ENCODE measurements at places on chromosomes 7 and 10. TPM values are rescaled to one million over a fixed set of nuclear protein-coding genes. Genes with fewer than 3 reads are reported as not detected.
A peak's percentile ranks its signal among the peaks of the same experiment; 100 is the strongest.

The LBX1 gene
- not detected for polyA plus RNA-seq

The HOXA11 gene
- polyA plus RNA-seq = 8.0 TPM

DNA sequence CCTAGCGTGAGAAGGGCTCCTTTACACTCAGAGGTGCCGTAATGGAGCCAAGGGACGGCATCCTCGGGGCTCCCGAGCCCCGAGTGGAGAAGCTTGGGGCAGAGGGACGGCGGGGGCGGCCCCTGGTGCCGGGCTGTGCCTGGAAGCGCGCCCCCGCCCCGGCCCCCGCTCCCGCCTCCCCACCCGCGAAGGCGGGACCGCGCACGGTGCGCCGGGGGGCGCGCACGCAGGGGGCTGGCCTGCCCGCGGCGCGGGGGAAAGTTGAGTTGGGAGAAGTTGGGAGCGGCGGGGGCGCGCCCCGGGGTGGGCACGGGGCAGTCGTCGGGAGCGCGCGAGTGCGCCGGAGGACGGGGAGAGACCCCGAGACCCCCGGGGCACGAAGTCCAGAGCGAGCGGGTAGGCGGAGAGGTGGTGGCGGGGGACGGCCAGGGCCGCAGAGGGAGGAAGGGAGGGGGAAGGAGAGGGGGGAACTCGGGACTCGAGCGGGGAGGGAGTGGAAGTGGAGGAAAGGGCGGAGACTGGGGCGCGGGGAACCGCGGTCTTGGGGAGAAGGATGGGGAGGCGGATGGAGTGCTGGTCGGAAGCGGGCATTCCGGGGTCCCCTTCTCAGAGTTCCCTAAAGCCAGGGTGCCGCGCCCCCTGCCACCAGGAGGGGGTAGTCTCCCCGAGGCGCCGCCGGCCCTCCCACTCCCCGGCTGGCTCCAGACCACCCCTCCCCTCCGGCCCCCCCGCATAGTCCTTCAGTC is at the start of gene SLC4A2:
SLC4A2 (plus strand) TSS at position 223 of the 746 bp plus-strand sequence. CDS start 2,399 bp downstream, outside the sequence.
- no peaks in the 10 kb centered on the region for H3K27me3 ChIP-seq
- peak within 1 kb of the TSS; percentile 94 for H3K27ac ChIP-seq
- H3K4me3 ChIP-seq = peak within 1 kb of the TSS; percentile 93

- peak; percentile 75 for DNase-seq
- no peaks in the 10 kb centered on the region for H3K27me3 ChIP-seq
- H3K27ac ChIP-seq = no peak overlapping the region
- H3K4me1 ChIP-seq = no peaks in the 10 kb centered on the region
- no peaks in the 10 kb centered on the region for H3K36me3 ChIP-seq
Measured at GRCh38 chr7:15015545-15016314, 113.2 kb upstream of the DGKB start.

DNA sequence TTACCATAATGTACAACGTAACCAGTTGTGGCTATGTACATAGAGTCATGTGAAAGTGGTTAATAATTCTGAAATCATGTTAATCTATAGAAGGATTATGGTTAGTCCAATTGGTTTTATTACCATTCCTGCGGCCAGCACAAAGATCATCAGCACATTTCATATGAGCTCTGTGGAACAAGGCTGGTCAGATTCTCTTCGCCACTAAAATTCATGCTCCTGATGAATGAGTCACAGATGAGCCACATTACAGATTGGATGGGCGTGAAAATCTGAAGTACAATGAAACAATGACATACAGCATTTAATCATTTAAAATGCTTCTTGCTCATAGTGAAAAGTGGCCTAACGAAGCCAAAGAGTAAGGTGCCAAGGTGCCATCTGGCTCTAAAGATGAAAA is 716.2 kb upstream of the PHF14 start:
- no peaks in the 10 kb centered on the region for H3K27me3 ChIP-seq
- H3K4me3 ChIP-seq = no peak overlapping the region
- no peaks in the 10 kb centered on the region for H3K36me3 ChIP-seq
- no peak for DNase-seq

Data from GM23248 (cell line).